Tongue (tissue), 3 donors: ENCODE measurements at places on chromosomes 12 and 14. TPM values are rescaled to one million over a fixed set of nuclear protein-coding genes. Genes with fewer than 3 reads are reported as not detected.

DNA sequence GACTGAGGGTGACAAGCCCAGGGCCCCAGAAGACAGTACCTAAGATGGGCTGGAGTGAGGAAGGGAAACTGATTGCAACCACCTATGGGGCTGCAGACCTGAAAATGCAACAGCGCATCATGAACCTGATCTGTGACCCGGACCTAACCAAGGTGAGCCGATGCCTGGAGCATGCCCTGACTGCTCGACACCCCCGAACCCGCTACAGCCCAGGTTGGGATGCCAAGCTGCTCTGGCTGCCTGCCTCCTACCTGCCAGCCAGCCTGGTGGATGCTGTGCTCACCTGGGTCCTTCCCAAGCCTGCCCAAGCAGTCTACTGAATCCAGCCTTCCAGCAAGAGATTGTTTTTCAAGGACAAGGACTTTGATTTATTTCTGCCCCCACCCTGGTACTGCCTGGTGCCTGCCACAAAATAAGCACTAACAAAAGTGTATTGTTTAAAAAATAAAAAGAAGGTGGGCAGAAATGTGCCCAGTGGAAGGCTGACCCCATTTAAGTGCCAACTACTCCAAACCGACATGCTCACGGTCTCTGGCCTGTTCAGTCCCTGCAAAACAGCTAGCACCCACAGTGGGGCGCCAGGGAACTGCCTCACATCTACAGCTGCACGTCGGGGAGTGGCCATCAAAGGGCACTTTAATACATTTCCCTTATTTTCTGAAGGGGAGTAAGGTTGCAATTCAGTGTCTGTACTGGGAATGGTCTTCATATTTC, 4.2 kb downstream of the RDH5 start:
- peak; percentile 74 for DNase-seq

Gene C12orf60
- 1.3 TPM for total RNA-seq

GRCh38 chr14:22333422-22334274, 255.4 kb downstream of the DAD1 start:
- no peak for DNase-seq

DNA sequence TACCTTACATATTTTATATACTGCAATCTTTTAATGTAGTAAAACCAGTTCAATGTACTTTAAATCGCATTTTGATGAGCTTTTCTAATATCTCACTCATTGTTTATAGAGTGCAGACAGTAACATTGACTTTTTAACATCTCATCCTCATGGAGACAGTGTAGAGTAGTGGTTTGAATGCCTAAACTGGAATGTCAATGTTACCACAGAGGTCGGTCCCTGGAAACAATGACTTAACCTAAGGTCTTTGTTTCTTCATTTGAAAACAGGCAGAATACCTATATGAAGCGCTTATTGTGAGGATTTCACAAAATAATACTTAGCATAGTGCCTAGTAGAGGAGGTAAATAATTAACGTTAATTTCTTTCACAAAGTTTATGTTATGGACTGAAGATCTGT, 5.0 kb downstream of the CDK17 start:
- no peak for DNase-seq

DNA sequence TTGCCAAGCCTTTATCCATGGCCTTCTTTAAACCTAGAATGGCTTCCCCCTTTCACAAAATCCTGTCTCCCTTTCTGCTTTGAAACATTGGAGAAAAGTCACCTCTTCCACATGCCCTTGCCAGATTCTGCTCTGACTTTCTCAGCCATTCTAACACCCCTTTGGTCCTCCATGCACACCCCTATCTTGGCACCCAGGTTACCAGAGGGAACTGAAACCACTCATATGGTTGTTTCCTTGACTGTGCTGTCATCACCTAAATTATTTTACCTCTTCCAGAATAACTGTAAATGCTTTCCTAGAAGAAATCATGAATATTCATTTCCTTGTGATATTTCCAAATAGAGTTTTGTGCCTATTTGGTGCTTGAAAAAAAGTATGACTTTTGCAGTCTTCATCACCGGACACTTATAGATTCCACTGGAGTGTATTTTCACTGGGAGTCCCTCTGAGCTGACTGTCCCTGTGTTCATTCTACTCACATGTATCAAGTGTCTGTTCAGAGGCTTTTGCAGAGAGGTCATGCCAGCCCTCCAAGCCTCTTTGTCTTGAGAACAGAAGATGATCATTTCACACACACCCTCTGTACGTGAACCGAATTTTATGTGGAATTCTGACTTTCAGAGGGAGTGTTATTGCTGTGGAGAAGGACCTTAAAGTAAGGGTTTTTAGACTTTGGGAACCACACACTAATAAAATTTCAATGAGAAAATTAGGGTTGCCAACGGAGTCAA, 74.1 kb downstream of the PLXNC1 start:
- no peak for DNase-seq

Gene NGB
- total RNA-seq = not detected

GRCh38 chr14:104567141-104567956, 12.2 kb upstream of the C14orf180 start:
- DNase-seq = no peak

- no peak for DNase-seq
These were observed 401.6 kb downstream of the CCDC91 start for GRCh38 chr12:28591831-28592230.

DNA sequence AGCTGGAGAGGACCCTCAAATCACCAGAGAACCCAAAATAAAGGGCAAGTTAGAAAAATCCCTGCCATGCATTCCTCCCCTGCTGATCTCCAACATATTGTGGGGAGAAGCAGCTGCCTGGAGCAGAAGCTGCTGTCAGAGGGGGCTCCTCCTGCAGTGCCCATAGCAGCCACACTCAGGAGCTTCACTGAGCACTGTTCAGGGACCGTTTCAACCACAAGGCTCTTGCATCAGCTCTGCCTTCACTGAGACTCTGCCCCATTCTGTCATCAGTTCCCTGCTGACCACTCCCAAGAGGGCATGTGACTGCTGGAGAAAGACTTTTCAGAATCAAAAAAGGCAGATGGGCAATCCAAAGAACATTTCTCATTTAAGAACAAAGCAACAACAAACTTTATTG, 392.7 kb downstream of the GALC start:
- DNase-seq = no peak

DNA sequence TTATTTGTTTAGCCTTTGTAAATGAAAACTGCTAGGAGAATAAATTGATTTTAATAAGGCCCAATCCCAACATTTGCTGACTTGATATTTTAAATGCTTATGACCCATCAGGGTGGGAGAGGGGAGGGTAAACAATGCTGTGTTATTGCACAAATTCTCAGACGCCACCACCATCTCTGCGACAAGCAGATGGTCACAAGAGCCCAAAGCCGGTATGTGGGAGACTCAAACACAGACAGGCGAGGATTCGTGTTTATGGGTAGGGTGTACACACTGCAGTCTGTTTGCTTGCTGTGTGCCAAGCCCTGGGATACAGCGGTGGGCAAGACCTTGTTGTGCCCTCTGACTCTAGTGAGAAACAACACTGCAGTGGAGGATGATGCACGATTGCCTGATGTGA, 39.2 kb upstream of the PWP1 start:
- DNase-seq = no peak

- DNase-seq = no peak
These were observed 214.7 kb upstream of the FLRT2 start for GRCh38 chr14:85315290-85315689.

Gene RNF41
- 70.3 TPM for total RNA-seq

Gene OTX2
- 0.10 TPM for total RNA-seq
